ENCODE measurements at places on chromosomes 5 and 9.
A peak's percentile ranks its signal among the peaks of the same experiment; 100 is the strongest.

GRCh38 chr9:127021664-127022363 is 100.6 kb downstream of the ANGPTL2 start:
- DNase-seq: no peak

- no peak for DNase-seq
Observed at GRCh38 chr5:120684213-120684612, 220.1 kb downstream of the PRR16 start.

DNA sequence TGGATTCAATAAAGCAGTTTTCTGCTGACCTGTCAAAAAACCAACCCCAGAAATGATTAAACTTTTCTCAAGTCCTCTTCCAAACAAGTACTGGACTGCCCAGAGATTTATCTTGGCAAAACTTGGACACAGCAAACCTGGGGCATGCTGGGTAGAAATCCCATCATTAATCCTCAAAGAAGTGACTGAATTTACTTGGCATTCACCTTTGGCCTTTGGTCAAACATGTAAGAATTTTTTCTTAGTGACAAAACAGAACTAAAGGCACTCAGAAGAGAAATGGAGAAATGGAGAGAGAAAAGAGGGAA is 248.6 kb upstream of the NREP start:
- no peak for DNase-seq

DNA sequence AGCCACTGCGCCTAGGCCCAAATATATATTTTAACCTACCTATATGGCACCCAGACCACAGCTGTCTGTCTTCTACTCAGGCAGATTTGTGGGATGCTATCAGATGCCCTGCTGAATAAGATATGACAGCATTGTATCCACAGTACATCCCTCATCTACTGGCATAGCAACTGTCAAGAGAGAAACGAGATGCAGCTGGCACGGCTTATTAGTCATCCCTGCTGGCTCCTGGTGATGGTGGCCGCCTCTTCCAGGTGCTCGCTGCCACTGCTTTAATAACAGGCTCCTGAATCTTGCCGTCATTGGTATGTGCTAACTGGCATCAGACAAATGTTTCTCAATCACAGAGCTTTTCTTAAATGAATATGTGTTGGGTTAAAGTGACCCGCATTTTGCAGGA is 34.0 kb downstream of the B4GALT1 start:
- no peak for DNase-seq

- DNase-seq: no peak
Observed at GRCh38 chr9:69430206-69430605, 105.2 kb downstream of the ENTREP1 start.

GRCh38 chr9:6590334-6590733 is 55.2 kb downstream of the GLDC start:
- DNase-seq: no peak

DNA sequence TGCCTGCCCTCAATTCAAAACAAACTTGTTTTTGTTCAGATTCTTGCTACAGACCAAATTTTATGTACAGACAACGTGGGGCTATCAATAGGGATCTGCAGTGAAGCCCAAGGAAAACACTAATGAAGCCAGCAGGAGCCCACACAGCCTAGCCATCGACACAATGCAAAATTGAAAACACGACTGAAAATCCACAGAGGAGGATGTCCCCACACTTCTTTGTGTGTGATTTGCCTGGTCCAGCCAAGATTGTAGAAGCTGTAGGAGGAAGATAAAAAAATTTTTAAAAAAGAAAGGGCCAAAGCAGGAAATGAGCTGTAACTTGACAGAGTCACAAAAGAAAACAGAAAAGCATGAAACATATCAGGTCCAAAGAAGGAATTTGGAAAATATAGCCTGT is 34.8 kb downstream of the HTR4 start:
- DNase-seq: no peak

- no peak for DNase-seq
Observed at GRCh38 chr5:3209918-3210317, 385.7 kb upstream of the IRX1 start.

- no peak for DNase-seq
Observed at GRCh38 chr5:170597872-170598271, 94.1 kb downstream of the KCNIP1 start.

DNA sequence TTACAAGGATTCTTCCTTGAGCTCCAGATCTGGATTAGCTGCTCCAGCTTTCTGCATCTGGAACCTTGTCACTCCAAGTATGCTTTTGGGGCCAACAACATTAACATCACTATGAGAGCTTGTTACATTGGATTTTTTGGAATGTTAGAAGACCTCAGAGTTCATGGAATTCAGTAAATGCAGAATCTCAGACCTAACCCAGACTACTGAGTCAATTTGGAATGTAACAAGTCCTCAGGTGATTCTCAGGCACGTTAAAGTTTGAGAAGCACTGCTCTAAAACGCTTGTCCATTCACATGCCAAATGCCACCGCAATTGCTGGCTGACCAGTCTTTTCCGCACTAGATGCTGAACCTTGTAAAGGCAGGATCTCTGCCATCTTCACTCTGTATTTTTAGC is 251.4 kb upstream of the TRIM32 start:
- DNase-seq: no peak

- no peak for DNase-seq
Observed at GRCh38 chr5:135193213-135194125, 159.4 kb upstream of the PITX1 start.

DNA sequence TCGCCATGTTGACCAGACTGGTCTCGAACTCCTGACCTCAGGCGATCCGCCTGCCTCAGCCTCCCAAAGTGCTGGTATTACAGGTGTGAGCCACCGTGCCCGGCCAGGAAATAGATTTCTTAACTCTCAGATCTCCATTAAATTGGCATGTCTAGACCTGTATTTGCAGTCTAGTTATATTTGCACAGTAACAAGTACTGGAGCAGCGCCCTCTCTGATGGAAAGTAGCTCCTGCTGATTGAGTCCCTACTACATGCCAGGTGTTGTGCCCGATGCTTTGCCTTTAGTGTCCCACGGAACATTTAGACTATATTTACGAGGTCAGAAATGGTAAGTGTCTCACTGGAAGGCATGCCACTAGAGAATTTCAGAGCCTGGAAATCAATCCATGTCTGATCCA is 15.8 kb upstream of the TMED9 start:
- no peak for DNase-seq

DNA sequence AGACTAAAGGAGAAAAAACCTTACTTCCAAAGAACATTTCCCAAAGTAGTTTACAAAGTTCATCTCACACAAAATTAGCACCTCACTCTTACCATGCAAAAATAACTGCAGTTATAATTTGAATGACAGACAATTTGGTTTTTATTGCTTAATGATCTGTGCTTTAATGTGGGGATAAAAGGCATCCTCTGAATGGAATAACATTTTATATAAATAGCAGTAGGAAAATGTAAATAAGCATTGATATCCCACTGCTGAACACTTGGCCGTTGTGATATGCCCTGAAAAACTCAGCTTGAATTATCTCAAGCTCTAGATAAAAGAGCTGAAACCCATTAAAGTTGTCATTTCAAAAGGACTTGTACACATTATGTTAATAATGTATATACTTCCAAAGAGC is 93.2 kb downstream of the OSMR start:
- DNase-seq: no peak

- DNase-seq: no peak
Observed at GRCh38 chr5:72133212-72133990, 26.1 kb downstream of the MAP1B start.

DNA sequence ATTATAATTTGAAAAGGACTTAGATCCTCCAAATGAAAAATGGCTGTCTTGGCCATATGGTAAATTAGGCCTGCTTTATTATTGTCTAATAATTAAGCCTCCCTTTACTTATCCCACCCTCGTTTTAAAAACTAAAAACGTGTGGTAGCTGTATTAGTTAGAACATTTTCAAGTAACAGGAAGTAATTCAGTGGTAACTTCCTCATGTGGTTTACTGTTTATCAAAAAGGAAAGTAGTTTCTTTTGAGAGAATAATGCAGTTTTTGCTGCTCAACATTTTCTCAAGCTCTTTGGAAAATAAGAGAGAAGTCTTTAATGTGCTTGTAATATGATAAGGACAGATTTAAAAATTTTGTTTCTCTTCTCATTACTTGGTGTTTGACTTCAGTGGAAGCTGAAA is 26.0 kb downstream of the ZCCHC7 start:
- no peak for DNase-seq

GRCh38 chr5:142375944-142376411 is 51.2 kb upstream of the SPRY4 start:
- DNase-seq: no peak

- DNase-seq: no peak
Observed at GRCh38 chr9:98980291-98980690, 36.6 kb downstream of the COL15A1 start.

DNA sequence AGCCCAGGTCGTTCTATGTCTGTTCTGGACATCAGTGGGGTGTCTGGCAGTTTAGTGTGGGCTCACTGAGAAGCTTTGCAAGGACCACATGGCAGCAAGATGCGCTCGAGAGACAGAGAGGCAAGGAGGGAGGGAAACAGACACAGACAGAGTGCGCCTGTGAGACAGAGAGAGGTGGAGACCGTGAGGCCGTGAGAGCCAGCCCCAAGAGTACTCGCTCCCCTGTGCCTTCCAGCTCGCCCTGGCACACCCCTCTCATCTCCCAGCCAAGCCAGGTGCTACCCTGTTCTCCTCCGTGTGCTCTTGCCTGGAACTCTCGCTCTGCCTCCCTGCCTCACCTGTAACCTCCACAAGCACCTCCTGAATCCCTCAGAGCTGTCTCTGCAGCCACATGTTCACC is 106.8 kb downstream of the EHMT1 start:
- no peak for DNase-seq

DNA sequence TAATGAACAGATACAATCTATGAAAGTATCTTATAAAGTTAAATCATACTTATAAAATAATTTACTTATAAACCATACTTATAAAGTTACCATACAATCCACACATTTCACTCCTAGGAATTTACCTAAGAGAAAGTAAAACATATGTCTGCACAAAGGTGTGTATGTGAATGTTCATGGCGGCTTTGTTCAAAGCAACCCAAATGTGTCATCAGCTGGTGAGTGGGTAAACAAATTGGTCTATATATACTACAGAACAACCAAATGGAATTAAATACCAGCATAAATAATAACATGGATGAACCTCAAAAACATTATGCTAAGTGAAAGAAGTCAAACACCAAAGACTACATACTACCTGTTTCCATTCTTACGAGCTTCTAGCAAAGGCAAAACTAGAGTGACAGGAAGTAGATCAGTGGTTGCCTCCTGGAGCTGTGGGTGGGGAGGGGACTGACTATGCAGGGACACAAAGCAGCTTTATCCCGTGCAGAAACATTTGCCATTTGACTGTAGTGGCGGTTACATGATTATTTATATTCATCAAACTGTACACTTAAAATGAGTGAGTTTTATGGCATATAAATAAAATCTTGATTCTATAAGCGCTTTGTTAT is 10.6 kb downstream of the TRAF1 start:
- no peak for DNase-seq

GRCh38 chr5:132294728-132295504 is 722 bp downstream of the SLC22A4 start:
- peak; percentile 74 for DNase-seq

DNA sequence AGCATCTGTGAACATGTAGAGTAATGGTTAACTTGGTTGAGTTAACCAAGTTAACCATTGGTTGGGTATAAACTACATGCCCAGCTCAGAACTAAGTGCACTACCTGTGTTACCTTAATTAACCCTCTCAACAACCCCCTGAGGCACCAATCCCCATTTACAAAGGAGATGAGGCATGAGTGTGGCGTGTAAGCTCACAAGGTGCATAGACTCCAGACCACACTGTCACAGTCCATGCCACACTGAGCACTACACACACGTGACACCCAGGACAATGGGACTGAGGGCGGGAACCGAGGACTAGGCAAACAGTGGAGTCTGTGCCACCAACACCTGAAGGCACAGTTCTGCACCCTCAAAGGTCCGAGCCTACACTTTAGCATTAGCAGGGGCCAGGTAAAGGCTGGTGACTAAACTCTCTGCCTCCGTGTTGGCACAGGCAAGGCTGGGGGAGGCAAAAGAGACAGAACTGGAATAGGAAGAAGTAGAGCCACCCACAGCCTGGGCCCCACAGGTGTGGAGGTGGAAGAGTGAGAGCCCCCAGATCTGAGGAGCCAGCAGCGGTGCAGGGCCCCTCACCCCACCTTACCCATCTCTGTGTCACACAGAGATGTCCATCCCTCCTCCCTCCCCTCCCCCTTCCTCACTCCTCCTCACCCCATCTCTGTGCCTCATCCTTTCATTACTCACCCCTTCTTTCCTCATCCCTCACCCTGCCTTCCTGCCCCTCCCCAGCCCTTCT is 2.2 kb upstream of the DNAJB5 start:
- no peak for DNase-seq

- no peak for DNase-seq
Observed at GRCh38 chr5:36841677-36842076, 34.9 kb upstream of the NIPBL start.

GRCh38 chr9:7234144-7234543 is 476.4 kb downstream of the KDM4C start:
- peak; percentile 29 for DNase-seq

DNA sequence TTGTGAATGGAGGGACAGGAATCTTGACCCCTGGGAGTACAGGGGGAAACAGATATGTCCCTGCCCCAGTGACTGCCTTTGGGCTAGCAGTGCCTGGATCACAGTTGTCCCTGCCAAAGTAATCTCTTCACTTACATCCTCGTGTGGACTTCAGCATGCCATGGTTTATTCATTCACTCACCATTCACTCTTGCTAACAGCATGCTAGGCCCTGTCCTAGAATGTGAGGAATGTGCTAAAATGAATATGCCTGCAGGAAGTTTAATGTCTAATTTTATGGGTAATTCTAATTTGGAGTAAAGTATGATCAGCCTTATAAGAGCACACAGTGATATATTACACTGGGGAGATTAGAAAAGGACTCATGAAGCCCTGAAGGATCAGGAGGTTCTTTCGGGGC is 63.0 kb downstream of the FAT2 start:
- no peak for DNase-seq

GRCh38 chr9:78130004-78130403 is 98.4 kb upstream of the GNAQ start:
- no peak for DNase-seq

GRCh38 chr5:124650147-124650561 is 96.3 kb downstream of the ZNF608 start:
- no peak for DNase-seq

DNA sequence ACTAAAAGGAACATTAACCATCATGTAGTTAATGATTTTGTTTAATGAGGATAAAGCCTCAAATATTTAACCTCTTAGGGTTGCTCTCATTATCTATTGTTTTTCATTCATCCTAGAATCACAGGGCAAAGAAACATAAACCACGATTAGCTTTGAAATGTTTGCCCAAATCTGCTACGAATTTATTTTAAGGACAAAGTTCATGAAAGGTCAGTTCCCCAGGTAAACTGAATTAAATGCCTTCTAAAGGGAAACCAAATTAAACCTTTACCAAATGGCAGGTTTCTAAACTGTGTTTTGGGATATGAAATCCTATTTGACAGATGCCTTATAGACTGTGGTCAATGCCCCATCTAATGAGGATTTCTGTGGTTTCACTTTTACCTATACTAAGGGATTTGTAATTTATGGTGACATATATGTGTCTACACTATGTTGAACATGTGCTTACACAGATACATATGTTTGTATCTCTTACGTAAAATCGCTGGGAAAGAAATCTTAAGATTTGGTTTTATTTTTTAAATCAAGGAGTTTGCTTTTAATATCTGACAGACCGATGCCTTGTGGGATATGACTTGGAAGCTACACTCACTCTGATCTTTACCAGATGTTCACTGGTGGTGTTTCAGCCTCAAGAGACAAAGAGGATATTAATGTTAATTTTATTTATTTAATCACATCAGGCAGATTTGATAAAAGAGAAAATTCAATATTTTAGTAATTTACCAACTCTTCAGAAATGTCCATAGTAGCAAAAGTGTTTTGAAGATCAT is 188.4 kb downstream of the GLIS3 start:
- no peak for DNase-seq
